CD8-positive, alpha-beta memory T cell (primary cell): ENCODE measurements at places on chromosomes 1 and 21. TPM values are rescaled to one million over a fixed set of nuclear protein-coding genes. Genes with fewer than 3 reads are reported as not detected.

The C1orf87 gene
- polyA plus RNA-seq, result not detected

The C1orf94 gene
- polyA plus RNA-seq, result not detected

DNA sequence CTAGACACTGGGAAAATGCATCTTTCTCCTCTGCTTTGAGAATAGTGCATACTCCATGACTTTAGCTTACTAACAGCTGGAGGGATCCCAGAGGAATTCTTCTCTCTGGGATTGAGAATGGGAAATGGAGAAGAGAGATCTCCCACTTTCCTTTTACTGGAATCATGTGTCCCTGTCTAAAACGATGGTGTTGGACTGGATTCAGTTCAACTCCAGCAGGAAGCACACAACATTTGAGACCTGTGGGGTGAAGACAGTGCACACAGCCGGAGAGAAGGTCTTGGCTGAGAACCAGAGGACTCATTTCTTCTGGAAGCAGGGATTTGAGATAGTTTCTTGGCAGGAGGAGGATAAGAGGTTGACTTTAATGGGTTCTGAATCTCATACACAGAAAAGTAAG is 58.7 kb downstream of the TRABD2B start:
- H3K4me3 ChIP-seq, result no peak overlapping the region
- no peaks in the 10 kb centered on the region for H3K4me1 ChIP-seq
- no peak for DNase-seq
- no peaks in the 10 kb centered on the region for H3K27me3 ChIP-seq
- H3K36me3 ChIP-seq, result no peaks in the 10 kb centered on the region
- no peak overlapping the region for H3K27ac ChIP-seq

DNA sequence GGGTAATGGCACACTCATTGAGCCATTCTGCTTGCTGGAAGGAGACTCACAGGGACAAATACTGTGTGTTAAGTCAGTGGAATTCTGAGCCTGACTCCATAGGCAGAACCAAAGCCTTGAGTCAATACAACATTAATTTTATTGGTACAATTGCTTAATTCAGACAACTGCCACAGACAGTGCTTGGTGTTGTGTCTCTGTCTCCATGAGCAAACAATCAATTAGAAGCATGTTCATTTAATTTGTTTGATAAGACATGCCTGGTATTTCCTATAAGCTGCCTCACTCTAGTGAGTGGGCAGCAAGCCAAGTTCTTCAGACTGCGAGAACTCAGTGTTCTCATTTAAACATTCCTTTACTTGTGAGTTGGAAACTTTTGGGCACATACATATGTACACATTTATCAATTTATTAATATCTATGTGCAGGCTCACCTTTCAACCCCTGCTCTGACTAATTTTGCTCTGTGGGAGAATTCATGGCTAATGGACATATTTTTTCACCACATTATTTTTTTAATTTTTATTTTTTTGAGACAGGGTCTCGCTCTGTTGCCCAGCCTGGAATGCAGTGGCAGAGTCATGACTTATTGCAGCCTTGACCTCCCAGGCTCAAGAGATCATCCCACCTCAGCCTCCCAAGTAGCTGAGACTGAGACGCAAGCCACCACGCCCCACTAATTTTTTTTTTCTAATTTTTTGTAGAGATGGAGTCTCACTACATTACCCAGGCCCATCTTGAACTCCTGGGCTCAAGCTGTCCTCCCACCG is 4.5 kb upstream of the SRSF10 start:
- no peak for DNase-seq
- H3K4me3 ChIP-seq, result no peak overlapping the region
- H3K4me1 ChIP-seq, result peaks cover 7% of the 10 kb centered on the region

- H3K4me1 ChIP-seq, result no peaks in the 10 kb centered on the region
- no peaks in the 10 kb centered on the region for H3K36me3 ChIP-seq
- no peak overlapping the region for H3K4me3 ChIP-seq
- H3K27me3 ChIP-seq, result no peaks in the 10 kb centered on the region
Measured at GRCh38 chr1:70720109-70720508, 309.0 kb downstream of the CTH start.
